ENCODE measurements at places on chromosomes 1 and 21.

GRCh38 chr1:237032029-237032428 is 10.0 kb upstream of the RYR2 start:
- no peak for DNase-seq

GRCh38 chr1:216820345-216820744 is 97.1 kb upstream of the ESRRG start:
- no peak for DNase-seq

- no peak for DNase-seq
Measured at GRCh38 chr1:31618916-31619846, 1.7 kb downstream of the HCRTR1 start.

DNA sequence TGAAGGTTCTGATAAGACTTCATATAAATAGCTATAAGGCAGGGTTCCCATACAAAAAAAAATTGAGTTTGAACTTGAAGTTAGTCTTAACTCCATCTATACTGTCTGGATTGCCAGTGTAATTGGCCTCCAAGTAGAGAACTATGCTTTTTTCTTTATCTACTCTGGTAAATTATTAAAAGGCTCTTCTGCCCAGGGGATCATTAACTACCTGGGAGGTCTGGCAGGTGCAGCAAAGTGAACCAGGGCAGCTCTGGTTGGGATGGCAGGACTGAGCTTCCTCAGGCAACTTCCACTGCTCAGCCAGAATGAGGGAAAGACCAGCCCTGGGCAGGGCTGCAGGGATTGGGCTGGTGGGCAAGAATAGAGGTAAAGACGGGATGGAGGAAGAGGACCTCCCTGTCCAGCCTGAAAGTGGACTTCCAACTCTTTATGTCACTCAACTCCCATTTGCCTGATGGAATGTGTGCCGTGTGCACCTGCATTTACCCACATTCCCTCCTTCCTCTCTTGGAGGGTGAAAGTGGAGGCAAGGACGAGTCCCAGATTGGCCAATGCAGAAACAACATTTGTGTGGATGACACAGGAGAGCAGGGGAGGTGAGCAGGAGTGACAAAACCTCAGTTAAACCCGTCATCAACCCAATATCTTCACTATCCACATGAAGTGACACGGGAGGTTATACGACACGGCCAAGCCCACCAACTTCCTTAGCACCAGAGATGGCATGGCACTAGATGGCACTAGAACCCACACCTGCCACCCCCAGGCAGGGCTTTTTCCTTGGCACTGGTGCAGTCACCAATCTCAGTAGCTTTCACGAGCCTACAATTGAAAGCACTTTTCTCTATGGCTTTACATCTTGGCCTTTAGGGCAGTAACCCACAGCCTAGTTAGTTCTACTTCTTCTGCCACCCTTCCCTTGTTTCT is 25.2 kb downstream of the CCN1 start:
- no peak for DNase-seq

GRCh38 chr1:1623631-1624442 is 8.1 kb upstream of the MMP23B start:
- no peak for DNase-seq

- DNase-seq: no peak
Measured at GRCh38 chr1:997993-998744, 1.7 kb downstream of the HES4 start.

DNA sequence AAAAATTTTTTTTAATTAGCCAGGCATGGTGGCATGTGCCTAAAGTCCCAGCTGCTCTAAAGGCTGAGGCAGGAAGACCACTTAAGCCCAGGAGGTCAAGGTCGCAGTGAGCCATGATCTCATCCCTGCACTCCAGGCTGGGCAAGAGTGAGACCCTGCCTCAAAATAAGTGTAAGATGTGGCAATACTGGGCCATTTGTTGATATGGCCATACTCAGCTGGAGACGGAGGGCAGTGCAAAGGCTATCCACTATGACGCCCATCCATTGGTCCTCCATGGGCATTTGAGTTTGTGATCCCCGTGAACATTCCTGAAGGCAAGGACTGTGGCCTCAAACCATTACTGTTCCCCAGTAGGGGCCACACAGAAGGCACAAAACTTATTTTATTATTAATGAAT is 1.5 kb downstream of the CASP9 start:
- DNase-seq: no peak

DNA sequence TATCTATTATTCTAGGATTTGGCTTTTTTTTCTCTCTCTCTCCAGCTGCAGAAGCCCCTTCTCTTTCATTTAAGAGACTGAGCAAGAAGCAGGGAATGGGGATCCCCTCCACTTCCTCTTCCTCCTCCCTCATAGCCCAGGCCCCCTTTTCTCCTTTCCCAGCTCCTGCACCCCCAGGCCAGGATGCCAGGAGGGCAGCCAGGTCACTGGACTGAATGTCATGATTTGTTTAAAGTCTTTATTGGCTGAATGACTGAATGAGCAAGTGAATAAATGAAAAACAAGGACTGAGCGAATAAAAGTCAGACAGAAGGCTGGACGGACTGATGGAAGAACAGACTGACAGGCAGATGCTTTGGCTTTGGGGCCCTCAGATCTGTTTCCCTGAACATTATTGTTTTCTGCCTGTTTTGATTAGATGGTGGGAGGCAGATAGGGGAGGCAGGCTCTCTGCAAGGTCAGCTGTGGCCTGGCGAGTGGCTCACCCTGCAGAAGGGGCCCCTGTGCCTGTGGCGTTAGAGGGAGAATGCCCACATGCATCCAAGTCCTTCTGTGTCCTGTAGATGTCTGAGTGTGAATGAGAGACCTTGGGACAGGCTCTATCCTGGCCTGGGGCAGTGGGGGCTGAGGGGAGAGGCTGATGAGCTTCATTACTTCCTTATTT is 20.3 kb upstream of the ADGRB2 start:
- no peak for DNase-seq

- DNase-seq: no peak
Measured at GRCh38 chr1:32178380-32179192, 889 bp upstream of the TXLNA start.

- peak; percentile 25 for DNase-seq
Measured at GRCh38 chr1:205775717-205776056, 405 bp upstream of the RAB29 start.

DNA sequence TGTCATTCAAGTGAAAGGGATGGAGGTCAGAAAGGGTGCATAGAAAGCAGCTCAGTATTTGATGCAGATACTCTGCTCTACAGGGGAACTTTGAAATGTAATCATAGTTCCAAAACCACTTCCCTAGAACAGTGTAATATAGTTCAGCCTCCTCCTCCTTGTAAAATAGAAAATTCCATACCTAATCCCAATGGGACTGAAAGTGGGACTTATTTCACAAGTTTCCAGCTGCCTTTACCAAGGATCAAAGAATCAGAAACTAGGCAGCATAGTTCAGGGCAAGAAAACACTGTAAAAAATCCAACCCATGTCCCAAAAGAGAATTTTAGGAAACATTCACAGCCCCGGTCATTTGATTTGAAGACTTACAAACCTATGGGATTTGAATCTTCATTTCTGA is 8.1 kb upstream of the TMCO2 start:
- DNase-seq: peak; percentile 3

DNA sequence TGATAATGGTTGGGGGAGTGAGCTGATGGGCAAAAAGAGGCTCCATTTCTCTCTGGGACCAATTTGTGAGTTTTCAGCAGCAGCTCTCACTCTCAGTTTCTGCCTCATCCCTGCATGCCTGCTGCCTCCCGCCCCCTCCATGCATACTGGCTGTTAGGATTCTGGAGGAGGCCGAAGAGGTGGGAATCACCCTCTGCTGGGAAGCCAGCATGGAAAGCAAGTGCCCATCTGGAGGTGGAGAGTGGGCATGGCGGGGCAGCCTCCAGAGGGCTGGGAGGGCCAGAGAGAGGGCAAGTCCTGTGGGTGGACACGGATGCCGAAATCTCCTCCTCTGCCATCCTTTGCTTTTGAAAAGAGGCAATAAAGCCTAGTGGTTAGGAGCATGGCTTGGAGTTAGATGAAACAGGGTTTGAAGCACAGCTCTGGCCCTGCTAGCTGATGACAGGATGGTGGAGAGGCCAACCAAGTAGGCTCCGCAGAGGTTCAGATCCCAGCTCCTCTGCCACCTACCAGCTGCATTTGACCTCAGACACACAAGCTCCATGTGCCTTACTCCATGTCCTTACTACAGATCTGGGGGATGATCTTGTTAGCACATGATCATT is 113.4 kb downstream of the GRIK3 start:
- no peak for DNase-seq

Measured in fibroblast of skin of abdomen (primary cell).